ENCODE measurements at places on chromosomes 16 and 17.

GRCh38 chr17:40539711-40540411, 25.4 kb downstream of the CCR7 start:
- no peak for DNase-seq

DNA sequence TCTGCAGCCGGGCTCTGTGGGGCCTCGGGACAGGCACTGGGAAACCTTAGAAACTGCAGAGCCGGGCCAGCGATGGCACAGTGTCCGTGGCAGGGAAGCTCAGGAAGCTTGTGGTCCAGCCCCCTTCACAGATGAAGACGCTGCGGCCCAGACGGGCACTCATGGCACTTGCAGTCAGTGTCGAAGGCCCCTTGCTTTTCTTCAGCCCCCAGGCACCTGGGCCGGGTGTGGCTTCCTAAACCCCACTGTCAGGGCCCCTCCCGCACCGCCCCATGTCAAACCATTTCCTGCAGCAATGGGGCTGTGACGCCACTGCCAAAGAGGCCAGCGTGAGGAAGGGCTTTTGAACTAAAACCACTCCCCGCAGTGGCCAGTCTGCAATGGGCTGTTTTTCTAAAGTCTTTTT, 164.0 kb downstream of the LAT start:
- peak; percentile 27 for DNase-seq

DNA sequence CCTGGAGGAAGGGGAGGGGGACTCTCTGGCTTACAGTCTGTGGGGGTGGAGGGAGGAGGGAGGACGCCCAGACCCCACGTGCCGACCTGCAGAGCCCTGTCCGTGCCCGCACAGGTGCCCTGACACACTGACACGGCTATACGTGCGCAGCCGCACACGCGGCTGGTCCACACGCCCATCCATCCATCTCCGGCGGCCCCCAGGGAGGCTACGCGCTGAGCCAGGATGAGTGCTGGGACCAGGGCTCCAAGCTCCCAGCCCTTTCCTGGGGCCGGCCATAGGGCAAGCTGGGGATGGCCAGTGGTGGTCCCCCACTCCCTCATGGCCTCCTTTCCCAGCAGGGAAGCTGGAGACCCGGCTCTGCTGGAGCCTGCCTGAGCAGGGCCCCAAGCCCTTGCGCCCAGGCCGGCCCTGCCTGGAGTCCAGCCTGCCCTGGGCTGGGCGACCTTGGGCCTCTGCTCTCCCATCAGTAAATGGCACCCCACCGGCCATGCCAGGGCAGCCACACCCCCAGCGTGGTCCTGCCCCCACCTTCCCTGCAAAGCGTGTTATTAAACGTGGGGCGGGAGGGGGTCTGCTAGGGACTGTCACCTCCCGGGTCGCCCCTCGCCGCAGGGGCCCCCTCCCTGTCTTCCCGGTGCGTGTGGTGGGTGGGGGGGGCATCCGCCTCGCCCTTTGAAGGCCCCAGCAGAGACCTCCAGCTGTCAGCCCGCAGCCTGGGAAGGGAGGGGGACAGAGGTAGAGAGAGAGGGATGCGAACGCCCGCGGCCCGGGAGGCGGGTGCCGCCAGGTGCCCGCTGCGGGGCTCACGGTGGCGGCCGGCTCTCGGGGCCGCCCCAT, 863 bp downstream of the CASKIN1 start:
- DNase-seq, result no peak

- no peak for DNase-seq
These were observed 13.0 kb upstream of the USP10 start for GRCh38 chr16:84686707-84687298.

DNA sequence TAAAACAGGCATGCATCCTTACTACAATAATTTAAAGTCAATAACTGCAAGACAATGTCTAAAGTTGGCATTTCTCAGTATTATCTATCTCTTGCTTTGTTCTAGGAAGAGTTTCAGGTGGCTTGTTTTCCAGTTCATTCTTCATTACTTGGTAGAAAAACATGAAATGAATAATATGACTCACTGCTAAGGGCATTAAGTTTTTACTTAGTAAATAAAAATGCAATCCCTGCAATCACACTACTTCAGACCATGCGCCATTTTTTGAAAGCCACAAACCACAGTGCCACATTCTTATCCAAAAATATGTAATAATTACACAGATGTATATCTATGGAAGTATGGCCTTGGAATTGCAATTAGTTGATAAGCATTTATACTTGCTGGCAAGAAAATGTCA, 55.4 kb downstream of the CREBBP start:
- DNase-seq, result no peak

DNA sequence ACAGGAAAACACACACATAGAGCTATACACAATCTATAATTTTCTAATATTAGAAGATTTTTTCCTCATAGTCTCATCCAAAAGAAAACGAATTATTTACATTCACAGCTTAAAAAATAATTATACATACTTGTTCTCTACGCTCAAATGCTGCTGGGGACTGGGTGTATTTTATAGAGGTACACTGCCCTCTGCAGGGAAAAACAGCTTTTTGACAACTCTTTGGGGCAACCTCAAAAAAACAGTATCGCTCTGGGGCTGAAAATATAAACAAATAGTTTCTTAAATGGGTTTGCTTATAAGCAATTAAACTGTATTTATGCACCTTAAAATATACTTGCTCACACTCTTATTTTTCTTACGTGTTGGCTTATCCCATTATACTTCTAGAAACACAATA, 261.8 kb upstream of the PSMD7 start:
- no peak for DNase-seq

DNA sequence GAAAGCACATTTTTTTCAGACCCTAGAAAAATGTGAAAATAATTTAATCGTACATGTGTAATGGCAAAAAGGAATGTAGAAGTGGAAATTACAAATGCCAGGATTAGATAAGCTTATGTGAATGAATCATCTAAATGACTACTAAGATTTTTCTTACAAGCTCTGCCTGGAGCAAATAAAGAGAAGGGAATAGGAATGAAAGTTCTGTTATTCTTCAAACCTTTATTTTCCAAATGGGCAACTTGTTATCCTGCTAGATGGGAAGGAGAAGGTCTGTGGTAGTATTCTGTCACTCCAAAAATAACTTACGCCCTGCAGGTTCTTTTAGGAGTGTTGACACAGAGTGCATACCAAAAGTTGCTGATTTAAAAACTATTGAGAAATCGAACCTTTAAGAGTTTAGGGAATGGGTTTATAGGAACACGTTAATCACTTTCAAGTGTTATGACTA, 9.7 kb downstream of the CTCF start:
- no peak for DNase-seq

- DNase-seq, result no peak
These were observed 844 bp downstream of the TAOK2 start for GRCh38 chr16:29974291-29975133.

DNA sequence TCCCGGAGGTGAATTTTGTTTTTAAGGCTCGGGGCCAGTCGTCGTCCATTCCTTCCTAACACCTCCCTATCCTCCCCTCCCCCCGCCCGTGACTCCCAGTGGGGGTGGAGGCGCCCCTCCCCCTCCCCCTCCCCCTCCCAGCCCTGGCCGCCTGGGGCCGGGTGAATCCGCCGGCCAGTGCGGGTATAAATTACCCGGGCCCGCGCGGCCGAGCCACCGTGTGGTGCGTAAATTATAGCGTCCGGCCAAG, 2.0 kb upstream of the GSE1 start:
- no peak for DNase-seq

DNA sequence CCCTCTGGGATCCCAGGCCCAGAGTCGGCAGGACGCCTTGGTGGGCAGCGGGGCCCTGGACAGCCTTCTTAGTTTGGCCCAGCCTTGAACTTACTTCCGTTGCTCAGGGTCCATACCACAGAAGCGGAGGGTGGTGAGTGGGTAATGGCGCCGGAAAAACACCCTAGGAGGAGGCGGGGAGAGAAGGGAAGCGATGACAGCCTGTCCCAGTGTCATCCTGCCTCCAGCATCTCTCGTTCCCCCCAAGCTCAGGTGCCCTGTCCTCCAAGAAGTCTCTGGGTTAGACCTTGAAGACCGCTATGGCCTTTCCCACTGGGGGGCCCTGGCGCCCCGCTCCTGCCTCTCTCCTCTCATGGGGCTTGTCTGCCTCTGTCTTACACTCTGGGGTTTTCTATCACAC, 22.9 kb downstream of the TNS4 start:
- DNase-seq, result no peak

- DNase-seq, result no peak
These were observed 49.5 kb downstream of the TMEM132E start for GRCh38 chr17:34628879-34629278.

DNA sequence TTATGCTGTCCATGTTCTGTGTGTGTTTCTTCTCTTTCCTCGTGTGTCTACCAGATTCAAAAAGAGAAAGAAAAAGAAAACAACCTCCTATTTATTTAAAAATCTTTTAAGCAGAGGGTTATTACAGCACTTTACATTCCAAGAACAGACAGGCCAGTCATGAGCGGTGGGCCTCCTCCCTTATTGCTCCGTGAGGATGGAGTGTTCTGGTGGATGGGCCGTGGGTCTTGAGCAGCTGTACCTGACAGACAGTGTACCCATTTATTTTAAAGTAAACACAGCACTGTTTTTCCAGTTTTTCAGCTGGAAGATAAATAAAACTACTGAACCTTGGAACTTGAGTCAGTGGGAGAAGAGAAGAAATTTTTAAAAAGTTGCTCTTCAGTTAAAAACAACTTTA, 52.4 kb downstream of the WWP2 start:
- DNase-seq, result no peak

DNA sequence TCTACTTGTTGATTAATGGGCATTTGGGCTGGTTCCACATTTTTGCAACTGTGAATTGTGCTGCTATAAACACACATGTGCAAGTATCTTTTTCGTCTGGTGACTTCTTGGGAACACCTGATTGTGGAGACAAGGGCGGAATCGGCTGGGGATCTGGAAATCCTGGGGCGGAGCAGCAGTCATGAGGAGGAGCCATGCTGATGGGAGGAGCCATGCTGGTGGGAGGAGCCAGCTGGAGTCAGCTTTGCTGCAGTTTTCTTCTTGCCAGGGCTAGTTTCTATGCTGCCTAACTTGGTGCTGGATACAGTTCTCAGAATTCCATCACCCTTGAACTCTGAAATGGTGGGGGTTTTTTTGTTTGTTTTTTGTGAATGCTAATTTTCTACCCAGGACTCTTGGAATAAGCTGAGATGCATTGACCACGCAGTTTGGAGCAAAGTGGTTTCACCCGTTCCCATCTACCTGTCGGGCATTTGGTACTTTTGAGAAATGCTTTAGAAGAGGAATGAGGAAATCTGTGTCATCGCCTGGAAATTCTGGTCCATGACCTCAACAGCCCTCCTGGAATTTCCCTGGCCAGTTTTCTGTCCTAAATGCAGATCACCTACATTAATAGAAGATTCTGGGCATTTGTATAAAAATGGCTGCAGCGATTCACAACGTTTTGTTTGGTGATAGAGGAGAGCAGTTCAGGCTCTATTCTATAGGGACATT, 217.4 kb upstream of the ZFHX3 start:
- no peak for DNase-seq

GRCh38 chr17:74633326-74633725, 9.8 kb upstream of the CD300E start:
- DNase-seq, result no peak

- DNase-seq, result no peak
These were observed 7.1 kb upstream of the CDH15 start for GRCh38 chr16:89164436-89164835.

DNA sequence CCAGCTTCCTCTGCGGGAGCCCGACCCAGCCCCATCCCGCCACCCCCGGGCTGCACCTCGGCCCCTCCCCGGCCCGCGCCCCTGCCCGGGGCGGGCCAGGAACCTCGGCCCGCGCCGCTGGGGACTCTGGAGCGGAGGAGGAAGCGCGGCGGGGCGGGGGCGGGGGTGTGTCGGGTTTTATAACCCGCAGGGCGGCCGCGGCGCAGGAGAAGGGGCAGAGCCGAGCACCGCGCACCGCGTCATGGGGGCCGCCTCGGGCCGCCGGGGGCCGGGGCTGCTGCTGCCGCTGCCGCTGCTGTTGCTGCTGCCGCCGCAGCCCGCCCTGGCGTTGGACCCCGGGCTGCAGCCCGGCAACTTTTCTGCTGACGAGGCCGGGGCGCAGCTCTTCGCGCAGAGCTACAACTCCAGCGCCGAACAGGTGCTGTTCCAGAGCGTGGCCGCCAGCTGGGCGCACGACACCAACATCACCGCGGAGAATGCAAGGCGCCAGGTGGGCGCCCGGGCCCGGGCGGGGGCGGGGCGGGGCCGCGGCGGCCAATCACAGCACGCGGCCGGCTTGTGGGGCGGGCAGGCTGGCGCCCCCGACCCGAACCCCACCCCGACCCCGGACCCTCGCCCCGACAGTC, at the start of gene ACE:
Gene ACE (plus strand): TSS at position 208 of the 626 bp plus-strand sequence. CDS start 34 bp downstream, at position 242.
- peak; percentile 32 for DNase-seq

DNA sequence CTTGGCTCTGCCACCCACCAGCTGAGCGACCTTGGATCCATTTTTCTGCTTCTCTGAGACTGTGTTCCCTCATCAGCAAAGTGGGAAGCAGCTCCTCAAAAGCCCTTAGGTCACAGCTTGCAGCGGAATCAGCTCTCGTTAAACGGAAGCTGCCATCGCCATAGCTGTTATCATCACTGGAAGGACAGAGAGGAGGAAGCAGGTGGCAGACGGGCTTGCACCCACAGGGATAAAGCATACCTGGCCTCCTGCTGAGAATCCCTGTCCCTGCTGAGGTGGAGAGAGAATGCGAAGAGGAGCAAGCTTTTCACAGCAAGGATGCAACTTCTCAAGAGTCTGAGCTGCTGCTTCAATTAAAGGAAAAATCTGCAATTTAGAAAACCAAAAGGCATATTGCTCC, 106.6 kb downstream of the CLEC16A start:
- DNase-seq, result no peak

- no peak for DNase-seq
These were observed 149.5 kb downstream of the NTN1 start for GRCh38 chr17:9170853-9171252.

GRCh38 chr16:71676236-71676635, 48.3 kb downstream of the PHLPP2 start:
- DNase-seq, result no peak

GRCh38 chr17:30541802-30542201, 64.6 kb downstream of the GOSR1 start:
- DNase-seq, result no peak

- DNase-seq, result no peak
These were observed 8.0 kb upstream of the MYH2 start for GRCh38 chr17:10557422-10557821.

- no peak for DNase-seq
These were observed 33.8 kb downstream of the COG1 start for GRCh38 chr17:73226556-73227172.

DNA sequence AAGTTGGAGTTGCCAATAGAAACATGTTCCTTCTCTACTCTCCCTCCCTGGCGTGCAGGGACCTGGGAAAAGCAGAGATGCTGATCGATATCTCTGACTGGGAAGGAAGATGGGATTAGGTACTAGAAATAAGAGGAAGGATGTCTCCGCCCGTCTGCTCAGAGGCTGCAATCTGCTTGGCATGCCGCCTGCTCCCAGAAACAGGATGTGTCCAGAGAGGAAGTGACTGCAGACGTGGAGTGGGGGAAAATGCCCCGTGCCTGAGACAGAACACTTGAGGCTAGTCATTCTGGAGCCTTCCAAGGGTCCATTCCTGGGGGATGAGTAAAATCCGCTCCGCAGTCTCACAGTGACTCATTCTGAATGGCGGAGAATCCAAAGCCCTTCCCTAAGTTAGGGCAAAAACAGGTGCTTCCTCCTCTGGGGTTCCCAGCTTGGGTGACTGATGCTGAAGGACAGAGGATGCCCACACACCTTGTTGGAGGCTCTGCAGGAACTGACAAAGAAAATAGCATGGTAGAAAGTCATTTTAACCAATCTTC, 45.0 kb upstream of the SMURF2 start:
- no peak for DNase-seq
